ENCODE measurements at places on chromosomes 12 and 14.

GRCh38 chr12:86662464-86662863 is 406.3 kb upstream of the MGAT4C start:
- DNase-seq, result no peak

DNA sequence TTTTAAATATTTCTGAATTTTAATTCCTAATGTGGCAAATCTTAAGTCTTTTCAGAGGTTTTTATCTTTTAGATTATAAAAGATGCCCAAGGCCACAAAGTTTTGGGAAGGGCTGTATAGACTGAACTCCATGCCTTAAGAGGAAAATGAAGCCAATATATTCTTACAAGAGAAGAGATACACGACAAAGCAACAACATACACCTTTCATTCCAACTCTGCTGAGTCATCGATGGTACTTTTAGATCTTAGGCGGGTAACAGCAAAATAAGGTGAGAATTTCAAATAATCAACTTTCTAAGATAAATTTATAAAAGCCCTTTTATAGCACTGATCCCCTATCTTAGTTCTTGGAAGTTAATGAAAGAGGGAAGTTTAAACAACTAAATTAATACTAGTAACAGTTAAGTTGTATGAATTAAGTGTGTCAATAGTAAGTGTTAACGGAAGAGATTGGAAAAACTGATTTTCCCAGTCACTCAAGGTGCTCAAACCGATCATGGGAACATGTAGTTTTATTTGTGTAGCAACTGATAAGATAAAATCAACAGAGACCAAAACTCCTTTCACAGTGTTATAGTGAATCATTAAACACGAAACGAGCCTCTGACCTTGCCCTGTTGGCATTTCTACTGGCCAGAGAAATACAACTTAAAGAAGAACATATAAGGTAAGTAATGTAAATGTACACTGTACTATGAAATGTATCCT is 18.8 kb upstream of the PIK3C2G start:
- DNase-seq, result no peak

DNA sequence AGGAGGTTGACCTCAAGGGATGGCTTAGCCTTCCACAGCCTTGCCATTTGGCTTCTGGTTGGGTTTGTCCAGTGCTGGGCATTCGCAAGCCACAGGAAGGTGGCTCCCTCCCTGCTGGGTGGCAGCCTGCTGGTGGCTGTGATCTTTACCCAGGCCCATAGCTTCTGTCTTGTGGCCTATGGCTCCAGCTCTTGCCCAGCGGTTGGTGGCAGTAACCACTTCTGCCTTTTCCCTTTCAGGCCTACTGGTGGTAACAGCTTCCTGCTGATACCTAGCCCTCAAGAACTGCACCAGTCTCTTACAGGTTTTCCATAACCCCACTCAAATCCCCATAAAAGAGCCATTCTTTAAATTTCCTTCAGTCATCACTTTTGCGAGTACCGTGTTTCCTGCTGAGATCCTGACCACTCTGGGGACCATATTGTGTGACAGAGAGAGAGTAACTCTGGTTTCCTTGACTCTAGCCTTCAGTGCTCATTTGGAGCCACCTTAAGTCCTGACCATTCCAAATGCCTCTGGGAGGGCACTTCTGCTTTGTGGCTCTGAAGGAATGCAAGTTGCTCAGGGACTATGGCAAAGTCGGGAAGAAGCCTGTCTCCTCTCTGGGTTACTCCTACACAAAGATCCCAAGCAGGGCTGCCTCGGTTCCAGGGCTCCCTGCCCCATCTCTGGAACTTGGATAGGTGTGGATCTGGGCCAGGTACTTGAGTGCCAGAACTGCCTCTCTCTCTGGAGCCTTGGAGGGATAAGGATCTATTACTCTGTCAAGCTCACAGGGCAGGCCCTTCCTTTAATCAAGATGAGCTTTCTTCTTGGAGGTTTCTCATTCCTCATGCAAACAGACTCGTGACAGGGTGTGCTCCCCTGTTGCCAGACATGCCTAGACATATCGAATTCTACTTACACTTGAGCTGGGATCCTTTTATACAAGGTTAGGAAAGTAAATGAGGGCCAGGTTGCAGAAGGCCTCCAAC is 2.9 kb upstream of the NYNRIN start:
- no peak for DNase-seq

DNA sequence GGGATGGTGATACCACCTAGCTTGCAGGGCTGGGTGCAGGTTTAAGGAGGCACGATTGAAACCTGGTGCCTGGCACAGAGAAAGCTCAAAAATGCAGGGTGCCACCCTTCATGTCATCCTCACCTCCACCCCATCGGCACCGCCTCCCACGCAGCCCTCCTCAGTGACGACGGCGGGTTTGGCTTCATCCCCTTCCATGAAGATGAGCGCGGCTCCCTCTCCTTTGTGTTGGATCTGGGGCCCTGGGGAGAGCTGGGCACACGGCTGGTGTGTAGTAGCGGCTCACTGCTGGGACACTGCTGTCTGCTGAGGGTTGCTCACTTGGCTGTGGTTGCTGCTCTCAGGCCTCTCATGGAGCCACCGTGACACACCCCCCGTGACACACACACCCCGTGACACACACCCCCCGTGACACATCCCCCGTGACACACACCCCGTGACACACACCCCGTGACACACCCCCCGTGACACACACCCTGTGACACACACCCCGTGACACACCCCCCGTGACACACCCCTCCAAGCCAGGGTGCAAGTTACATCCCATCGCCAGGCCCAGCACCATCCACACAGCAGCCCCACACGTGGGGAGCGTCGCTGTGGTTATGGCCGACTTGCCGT is 42.9 kb upstream of the FZD10 start:
- DNase-seq, result no peak

GRCh38 chr12:20443792-20444191 is 75.5 kb downstream of the PDE3A start:
- no peak for DNase-seq

GRCh38 chr12:90261283-90261682 is 552.6 kb upstream of the ATP2B1 start:
- DNase-seq, result no peak

DNA sequence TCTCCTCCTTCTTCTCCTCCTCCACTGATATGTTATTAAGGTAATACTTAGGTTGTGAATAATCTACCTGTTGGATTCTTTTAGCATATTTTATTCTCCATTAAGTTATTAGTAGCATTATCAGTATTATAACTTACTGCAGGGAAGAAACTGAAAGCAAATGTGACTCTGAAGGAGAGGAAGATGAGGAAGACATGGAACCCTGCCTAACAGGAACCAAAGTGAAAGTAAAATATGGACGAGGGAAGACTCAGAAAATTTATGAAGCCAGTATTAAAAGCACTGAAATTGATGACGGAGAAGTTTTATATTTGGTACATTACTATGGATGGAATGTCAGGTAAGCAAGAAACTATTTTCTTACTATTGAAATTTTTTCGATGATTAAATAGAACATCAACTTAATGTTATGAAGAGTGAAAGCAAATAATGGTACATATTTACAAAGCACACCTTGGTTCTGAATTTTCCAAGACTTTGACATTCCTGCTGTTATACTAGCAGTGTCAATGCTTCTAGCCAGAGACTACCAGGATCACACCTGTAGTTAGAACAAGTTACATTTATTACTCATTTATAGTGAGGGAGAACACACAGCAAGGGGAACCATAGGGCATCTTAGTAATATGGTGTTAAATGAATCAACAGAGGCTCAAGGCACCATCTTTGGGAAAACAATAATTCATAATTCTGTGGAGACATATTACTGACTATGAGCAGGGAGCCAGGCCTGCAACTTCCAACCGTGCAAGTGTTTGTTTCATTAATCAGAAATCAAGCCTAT is 42.0 kb upstream of the TOMM20L start:
- DNase-seq, result no peak

- DNase-seq, result no peak
Observed at GRCh38 chr14:45201905-45202304, 51.1 kb downstream of the MIS18BP1 start.

- DNase-seq, result no peak
Observed at GRCh38 chr12:25705261-25705660, 152.2 kb upstream of the LMNTD1 start.

- DNase-seq, result no peak
Observed at GRCh38 chr12:57806677-57807076, 11.9 kb downstream of the AVIL start.

GRCh38 chr12:57735952-57736740 is 2.4 kb downstream of the AGAP2 start:
- no peak for DNase-seq

- no peak for DNase-seq
Observed at GRCh38 chr12:74945771-74946198, 263.9 kb downstream of the KCNC2 start.

DNA sequence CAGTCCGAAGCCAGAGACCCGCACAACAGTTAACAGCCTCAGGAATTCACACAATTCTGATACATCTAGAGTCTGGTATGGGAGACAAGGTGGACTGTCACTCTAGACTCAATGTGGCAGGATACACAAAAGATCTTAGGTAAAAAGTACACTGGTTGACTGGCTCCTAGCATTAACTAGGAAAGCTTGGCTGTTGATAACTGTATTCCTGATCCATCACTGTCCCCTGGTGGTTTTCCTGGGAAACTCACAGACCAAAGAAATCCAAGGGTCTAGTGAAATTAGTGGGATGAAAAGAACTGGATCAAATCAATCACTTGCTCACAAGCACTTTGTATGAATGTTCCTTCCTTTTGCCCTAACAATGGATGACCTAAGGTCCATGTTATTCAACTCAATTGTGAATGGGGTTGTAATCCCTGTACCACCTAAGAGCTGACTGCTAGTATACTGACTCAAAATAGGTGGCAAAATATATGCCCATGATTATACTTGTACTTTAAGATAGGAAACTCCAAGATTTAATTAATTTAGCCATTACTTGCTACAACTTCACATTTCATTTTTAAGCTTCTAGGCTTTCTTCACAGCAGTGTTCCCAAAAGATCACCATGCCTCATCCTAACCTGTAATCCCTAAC is 14.0 kb downstream of the NPC2 start:
- DNase-seq, result no peak
